ENCODE measurements at places on chromosomes 11 and 22.

DNA sequence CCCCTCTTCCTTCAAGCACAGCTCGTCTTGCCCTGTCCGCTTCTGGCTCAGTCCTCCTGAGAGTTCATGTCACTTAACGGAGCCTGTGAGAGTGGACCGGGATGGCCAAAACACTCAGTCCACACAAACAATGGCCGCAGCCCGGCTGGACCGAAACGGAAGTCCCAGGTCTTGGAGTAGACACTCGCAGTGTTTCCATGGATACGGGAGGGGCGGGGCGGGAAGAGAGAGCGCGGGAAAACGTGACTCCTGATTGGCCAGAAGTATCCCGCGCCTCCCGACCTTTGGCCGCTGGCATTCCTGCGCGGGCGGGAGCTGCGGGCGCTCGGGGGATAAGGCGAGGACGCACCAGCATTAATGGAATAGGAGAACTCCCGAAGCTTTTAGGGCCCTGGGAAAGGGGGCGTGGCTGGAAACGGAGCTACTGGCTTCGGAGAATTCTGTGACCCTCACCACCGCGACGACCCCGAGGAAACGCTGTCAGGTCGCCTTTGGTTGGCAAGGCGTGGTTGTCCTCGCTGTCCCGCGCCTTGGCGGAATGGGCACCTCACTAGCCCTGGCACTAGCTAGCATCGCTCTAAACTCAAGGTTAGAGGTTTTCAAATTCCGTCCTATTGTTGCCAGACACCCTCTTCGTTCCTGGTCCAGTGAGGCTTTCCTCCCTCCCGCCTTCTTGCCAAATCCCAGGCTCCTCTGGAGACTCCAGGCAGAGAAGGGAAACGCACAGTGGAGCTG, at the start of the genes NLRP14 and ZNF214:
Gene NLRP14, plus strand, starts transcription at position 297 of the 735 bp plus-strand sequence. CDS start 18,108 bp downstream, outside the sequence.
Gene ZNF214, minus strand, starts transcription at position 164 of the 735 bp plus-strand sequence. CDS start 17,511 bp downstream, outside the sequence.
- DNase-seq: no peak

DNA sequence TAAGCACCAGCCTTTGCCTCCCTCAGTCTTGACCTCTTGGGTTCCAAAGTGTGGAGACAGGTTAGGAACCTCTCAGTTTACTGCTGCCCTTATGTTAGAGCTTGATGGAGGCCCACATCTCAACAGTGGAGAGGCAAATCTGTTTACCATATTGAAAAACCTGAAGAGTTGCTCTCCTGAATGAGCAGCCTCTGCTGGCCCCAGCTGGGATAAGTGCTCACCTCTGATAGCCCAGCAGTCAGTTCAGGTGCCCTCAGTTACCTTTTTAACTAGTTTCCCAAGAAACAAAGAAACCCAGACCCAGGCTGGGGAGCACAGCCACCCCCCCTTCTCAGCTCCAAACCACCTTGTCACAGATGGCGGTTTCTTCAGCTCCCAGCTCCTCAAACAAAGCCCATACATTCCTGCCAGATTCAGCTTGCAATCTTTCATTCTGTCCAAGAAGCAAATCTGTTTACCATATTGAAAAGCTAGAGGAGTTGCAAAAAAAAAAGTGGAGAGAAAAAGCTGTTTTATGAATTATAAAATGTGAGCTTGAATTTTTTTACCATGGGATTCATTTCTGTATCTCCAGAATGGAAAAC, 57.2 kb downstream of the PPFIBP2 start:
- no peak for DNase-seq

GRCh38 chr11:101914341-101914737, 471 bp upstream of the CEP126 start:
- no peak for DNase-seq

DNA sequence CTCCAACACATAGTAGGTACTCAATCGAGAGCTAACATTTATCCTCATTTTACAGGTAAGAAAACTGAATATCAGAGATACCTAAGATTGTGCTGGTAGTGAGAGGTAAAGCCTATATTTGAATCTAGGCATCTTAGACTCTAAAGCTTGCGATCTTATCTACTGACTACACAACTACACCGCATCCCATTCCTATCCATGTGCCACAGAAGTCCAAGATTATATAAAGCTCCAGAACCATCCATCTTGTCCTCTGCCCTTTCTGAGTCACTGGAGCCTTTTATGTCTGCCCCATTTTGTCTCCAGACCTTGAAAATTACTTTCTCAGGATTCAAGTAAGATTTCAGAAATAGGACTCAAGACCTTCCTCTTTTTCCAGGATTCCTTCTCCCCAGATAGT, 84.4 kb downstream of the OR5AK2 start:
- DNase-seq: no peak

- DNase-seq: no peak
These were observed 3.3 kb upstream of the CHRDL2 start for GRCh38 chr11:74734559-74734925.

DNA sequence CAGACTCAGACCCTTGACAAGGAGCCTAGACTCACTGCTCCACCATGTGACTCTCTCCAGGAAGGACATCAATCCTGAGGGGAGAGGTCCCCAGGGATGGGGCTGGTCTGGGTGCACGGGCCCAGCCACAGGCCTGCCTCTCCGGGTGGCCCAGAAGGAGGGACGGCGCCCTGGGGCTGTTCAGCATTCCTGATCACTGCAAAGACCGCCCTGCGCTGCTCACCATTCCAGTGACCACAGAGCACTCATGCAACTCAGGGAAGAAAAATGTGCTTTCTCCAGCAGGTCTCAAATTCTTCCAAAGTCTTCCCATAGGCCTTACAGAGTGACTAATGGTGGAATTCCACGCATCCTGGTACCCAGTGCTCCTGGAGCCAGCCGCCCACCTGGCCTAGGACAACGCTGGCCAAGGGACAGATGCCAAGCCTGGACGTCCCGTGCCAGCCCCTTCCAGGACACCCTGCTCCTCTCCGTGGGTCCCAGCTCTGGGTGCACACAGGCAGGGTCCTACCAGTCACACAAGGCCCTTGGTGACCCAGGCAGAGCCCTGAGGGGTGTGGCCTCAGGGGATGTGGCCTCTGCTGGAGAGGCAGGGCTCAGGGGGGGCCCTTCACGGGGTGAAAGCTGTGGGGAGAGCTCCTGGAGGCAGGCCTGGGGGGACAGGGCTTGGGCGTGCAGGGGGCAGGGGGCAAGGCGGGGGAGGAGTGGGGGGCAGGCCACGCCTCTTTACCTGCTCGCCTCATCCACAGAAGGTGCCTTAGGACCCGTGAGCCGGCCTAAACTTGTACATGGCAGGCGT, 178.8 kb downstream of the IGLL1 start:
- DNase-seq: peak; percentile 87

All from chondrocyte (in vitro differentiated cells).